Astrocyte (in vitro differentiated cells and primary cell): ENCODE measurements at places on chromosomes 7 and 10. TPM values are rescaled to one million over a fixed set of nuclear protein-coding genes. Genes with fewer than 3 reads are reported as not detected.

DNA sequence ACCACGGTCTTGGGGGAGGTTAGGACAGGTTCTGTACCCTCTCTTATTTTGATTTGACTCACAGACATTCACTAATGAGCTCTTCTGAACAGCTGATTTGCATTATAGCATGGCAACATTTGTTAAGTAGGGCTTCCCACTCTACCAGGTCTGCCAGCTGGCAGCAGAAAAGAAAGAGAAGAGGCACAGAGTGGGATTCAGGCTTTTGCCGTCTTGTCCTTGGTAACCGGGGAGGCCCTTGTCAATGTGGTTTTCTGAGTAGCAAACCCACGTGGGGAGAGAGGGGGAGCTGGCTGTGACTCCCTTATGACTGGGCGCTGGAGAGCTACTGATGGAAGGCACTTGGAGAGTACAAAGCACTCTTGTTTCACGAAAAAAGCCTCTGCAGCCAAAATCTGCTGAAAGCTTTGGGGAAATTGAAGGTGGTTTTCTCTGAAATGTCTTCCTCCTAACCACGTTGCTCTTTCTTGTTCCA lies 355.3 kb upstream of the GALNT17 start:
- H3K4me3 ChIP-seq: no peak overlapping the region
- no peak overlapping the region for H3K27ac ChIP-seq
- H3K27me3 ChIP-seq: no peaks in the 10 kb centered on the region
- H3K36me3 ChIP-seq: peaks cover 32% of the 10 kb centered on the region

GRCh38 chr7:25392588-25393338 lies 164.5 kb upstream of the NPVF start:
- H3K4me3 ChIP-seq: no peak overlapping the region
- DNase-seq: no peak
- H3K27ac ChIP-seq: no peak overlapping the region
- H3K36me3 ChIP-seq: no peaks in the 10 kb centered on the region
- H3K27me3 ChIP-seq: peaks cover 2% of the 10 kb centered on the region

DNA sequence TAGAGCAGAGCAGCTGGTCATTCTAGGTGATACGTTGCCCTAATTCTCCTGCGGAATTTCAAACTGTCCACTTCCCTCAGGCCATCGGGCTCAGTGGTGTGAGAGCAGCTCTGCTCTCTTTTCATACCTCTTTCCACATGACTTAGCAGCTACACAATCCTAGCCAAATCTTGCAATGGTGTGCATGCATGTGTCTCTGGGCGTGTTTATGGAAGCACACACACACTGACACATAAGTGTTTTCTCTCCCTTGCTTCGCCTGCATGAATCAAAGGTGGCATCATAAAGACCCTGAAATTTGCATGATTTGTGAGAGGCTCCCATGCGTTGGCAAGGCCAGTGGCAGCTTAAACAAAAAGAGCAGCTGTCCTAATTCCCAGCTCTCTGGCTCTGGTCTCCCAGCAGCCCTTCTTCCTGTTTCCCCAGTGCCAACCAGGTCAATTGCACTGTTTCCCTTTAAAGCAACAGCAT lies 1189.5 kb downstream of the GATA3 start:
- H3K4me1 ChIP-seq: no peaks in the 10 kb centered on the region
- H3K27me3 ChIP-seq: no peaks in the 10 kb centered on the region
- no peak overlapping the region for H3K4me3 ChIP-seq

DNA sequence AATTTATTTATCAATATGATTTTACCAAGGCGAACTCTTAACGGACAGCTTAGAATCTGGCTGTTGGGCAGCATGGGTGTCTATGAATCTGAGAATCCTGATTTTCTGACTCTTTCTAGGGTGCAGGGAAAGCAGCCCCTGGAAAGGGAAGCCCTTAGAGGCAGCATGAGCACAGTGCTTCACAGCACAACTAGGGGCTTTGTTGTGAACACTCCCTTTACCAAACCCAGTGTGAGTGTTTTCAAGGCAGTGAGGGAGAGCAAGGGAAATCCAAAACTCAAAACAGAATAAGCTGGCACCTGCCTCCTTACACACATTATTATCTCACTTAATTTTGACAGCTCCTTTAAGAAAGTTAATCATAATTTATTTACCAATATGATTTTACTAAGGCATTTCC lies 116.3 kb upstream of the CSTF2T start:
- no peaks in the 10 kb centered on the region for H3K36me3 ChIP-seq
- H3K27me3 ChIP-seq: no peaks in the 10 kb centered on the region
- no peaks in the 10 kb centered on the region for H3K4me1 ChIP-seq
- no peak overlapping the region for H3K27ac ChIP-seq

DNA sequence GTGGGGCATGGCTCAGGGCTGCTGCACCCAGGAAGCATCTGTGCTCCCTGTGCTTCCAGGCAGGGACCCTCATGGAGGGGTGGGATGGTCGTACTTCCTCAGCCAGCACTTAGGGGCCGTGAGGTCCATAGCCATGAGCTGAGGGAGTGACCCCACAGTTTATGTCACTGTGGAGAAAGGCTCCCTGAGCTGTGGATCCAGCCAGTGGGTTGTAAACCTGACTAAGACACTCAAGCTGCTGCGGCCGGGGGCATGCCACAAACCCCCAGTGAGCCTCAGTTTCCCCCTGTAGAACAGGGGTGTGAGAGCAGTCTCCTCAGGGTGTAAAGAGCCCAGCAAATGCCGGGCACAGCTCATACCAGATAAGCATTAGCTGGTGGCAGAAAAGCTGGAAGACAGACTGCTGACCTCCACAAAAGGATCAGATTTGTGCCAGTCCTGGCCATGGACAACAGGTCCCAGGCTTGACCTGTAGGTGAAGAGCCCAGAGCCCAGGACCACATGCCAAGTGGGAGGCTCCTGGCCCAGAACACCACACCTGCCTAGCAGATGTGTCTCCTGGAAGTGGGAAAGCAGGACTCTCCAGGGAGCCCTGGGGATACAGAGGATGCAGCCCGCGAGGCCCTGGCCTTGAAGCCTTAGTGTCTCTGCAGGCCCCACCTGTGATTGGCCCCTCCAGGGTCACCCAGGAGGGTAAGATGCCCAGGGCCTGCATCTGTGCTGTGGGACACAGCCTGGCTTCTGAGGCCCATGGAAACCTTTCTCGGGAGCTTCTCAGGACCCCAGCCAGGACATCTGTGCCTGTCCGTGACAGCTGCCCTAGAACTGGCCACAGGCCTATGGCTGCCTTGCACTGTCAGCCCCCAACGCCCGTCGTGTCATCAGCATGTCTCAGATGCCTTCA lies 78.1 kb upstream of the RET start:
- H3K4me1 ChIP-seq: no peaks in the 10 kb centered on the region
- H3K27ac ChIP-seq: no peak overlapping the region
- H3K27me3 ChIP-seq: no peaks in the 10 kb centered on the region
- no peak overlapping the region for H3K4me3 ChIP-seq
- no peaks in the 10 kb centered on the region for H3K36me3 ChIP-seq
- no peak for DNase-seq

DNA sequence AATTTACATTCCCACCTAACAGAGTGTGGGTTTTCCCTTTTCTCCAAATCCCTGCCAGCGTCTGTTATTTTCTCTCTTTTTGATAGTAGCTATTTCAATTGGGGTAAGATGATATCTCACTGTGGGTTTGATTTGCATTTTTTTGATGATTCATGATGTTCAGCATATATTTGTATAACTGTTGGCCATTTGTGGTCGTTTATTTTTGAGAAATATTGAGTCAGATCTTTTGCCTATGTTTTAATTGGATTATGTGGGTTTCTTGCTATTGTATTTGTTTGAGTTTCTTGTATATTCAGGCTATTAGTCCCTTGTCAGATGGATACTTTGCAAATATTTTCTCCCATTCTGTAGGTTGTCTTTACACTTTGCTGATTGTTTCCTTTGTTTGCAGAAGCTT lies 193.8 kb downstream of the ABCA13 start:
- no peak overlapping the region for H3K4me3 ChIP-seq
- no peak overlapping the region for H3K27ac ChIP-seq
- DNase-seq: peak; percentile 31
- H3K4me1 ChIP-seq: no peaks in the 10 kb centered on the region

GRCh38 chr10:63883861-63884260 lies 362.7 kb downstream of the REEP3 start:
- no peaks in the 10 kb centered on the region for H3K4me1 ChIP-seq
- no peaks in the 10 kb centered on the region for H3K36me3 ChIP-seq
- H3K4me3 ChIP-seq: no peak overlapping the region
- no peak overlapping the region for H3K27ac ChIP-seq
- no peaks in the 10 kb centered on the region for H3K27me3 ChIP-seq

GRCh38 chr7:51031791-51032515 lies 249.3 kb upstream of the GRB10 start:
- no peak for DNase-seq
- H3K36me3 ChIP-seq: no peaks in the 10 kb centered on the region
- no peaks in the 10 kb centered on the region for H3K27me3 ChIP-seq

DNA sequence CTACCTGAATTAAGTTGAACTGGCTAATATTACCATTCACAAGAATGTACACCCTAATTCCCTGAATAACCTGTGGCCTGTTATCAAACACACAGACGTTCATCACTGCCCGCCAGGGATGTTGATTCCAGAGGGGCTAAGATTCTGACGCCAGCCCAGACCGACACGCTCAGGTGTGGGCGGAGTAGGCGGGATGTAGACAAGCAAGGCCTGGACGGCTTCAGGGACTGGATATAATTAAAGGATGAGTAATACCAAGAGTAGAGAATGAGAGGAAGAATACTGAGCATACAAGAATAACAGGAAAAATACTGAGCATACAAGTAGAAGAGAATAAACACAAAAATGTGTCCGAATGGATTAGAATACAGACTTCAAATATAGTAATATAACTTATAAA lies 29.0 kb downstream of the CUBN start:
- no peak overlapping the region for H3K4me3 ChIP-seq
- DNase-seq: no peak
- H3K4me1 ChIP-seq: no peaks in the 10 kb centered on the region

DNA sequence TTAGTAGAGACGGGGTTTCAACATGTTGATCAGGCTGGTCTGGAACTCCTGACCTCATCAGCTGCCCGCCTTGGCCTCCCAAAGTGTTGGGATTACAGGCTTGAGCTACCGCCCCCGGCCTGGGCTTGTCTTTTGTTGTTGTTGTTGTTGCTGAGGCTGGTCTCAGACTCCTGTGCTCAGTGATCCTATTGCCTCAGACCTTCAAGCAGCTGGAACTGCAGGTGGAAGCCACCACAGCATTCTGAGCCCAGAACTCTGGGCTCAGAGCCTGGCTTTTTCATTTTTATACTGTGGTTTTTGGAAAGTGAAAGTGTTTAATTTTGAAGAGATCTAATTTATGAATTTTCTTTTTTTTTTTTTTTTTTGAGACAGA lies 16.2 kb upstream of the DNAJB6 start:
- H3K27ac ChIP-seq: no peak overlapping the region
- no peak overlapping the region for H3K4me3 ChIP-seq
- H3K4me1 ChIP-seq: peaks cover 7% of the 10 kb centered on the region
- H3K36me3 ChIP-seq: no peaks in the 10 kb centered on the region

DNA sequence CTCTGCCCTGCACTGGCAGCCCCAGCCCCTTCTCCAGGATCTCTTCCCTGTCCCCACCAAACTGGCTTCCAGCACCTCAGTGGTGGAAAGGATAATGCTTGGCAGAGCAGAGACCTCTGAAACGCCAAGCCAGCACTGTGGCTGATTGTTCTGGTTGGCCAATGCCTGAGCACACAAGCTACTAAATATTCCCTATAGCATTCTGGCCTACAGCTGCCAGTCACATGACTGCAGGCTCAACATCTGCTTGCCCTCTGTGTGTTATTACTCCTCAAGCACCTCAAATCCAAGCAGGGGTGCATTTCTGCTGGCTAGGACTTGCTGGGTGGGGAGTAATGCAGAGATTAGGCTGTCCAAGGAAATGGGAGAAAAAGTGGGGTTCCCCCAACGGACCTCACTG lies 6.1 kb downstream of the TBATA start:
- no peaks in the 10 kb centered on the region for H3K36me3 ChIP-seq
- no peaks in the 10 kb centered on the region for H3K27me3 ChIP-seq
- H3K4me1 ChIP-seq: no peaks in the 10 kb centered on the region
- H3K27ac ChIP-seq: no peak overlapping the region

- H3K36me3 ChIP-seq: no peaks in the 10 kb centered on the region
- H3K4me3 ChIP-seq: no peak overlapping the region
- no peaks in the 10 kb centered on the region for H3K27me3 ChIP-seq
- H3K27ac ChIP-seq: no peak overlapping the region
- no peak for DNase-seq
Measured at GRCh38 chr7:19294619-19295018, 149.4 kb upstream of the FERD3L start.

GRCh38 chr10:85917601-85918000 lies 449.0 kb downstream of the GRID1 start:
- H3K27ac ChIP-seq: no peak overlapping the region
- DNase-seq: no peak
- H3K4me1 ChIP-seq: no peaks in the 10 kb centered on the region

DNA sequence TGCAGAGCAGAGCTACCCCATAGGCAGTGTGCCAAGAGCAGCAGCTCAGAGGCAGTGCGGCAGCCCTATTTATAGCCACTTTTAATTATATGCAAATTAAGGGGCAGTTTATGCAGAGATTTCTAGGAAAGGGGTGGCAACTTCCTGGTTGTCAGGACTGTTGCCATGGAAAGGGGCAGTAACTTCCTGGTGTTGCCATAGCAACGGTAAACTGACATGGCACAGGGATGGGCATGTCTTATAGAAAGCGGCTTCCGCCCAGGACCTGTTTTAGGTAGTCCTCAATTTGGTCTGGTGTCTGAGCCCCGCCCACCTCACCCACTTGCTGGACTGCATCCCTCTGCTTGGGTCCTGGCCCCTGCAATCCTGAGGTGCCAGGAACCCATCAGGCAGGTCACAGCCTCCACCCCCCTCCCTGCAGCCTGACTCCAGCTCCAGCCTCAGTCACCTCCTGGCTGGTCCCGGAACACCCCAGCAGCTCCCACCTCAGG lies 115.8 kb downstream of the TMEM130 start:
- H3K27ac ChIP-seq: no peak overlapping the region
- H3K4me3 ChIP-seq: no peak overlapping the region
- no peaks in the 10 kb centered on the region for H3K27me3 ChIP-seq
- peak; percentile 23 for DNase-seq

GRCh38 chr10:124035306-124035927 lies 58.0 kb downstream of the CHST15 start:
- H3K4me3 ChIP-seq: no peak overlapping the region
- no peak overlapping the region for H3K27ac ChIP-seq
- H3K36me3 ChIP-seq: no peaks in the 10 kb centered on the region
- H3K4me1 ChIP-seq: peaks cover 14% of the 10 kb centered on the region
- no peak for DNase-seq
- peaks cover 19% of the 10 kb centered on the region for H3K27me3 ChIP-seq

- no peak overlapping the region for H3K4me3 ChIP-seq
- H3K27ac ChIP-seq: no peak overlapping the region
- no peaks in the 10 kb centered on the region for H3K36me3 ChIP-seq
- H3K4me1 ChIP-seq: no peaks in the 10 kb centered on the region
- DNase-seq: no peak
Measured at GRCh38 chr10:55163388-55163979, 362.5 kb upstream of the PCDH15 start.

CPSF4 gene
- 42.8 and 46.8 TPM in 2 replicates for total RNA-seq

UNCX gene
- not detected in 2 replicates for total RNA-seq

PAX2 gene
- total RNA-seq: 0.23 and 0.60 TPM in 2 replicates

TRPV5 gene
- total RNA-seq: not detected in 2 replicates

CNNM1 gene
- 2.0 and 2.5 TPM in 2 replicates for total RNA-seq

CYP26C1 gene
- not detected in 2 replicates for total RNA-seq

MDFIC gene
- 17.7 and 20.3 TPM in 2 replicates for total RNA-seq

HOXA4 gene
- total RNA-seq: not detected in 2 replicates

IFIT1B gene
- not detected in 2 replicates for total RNA-seq

CTAGE8 gene
- 0.96 and 0.98 TPM in 2 replicates for total RNA-seq

HOXA13 gene
- not detected in 2 replicates for total RNA-seq

GBX1 gene
- total RNA-seq: not detected in 2 replicates

BTBD16 gene
- 0.26 TPM in 1 of 2 replicates, not detected in the other for total RNA-seq

NKX1-2 gene
- 0.07 TPM in 1 of 2 replicates, not detected in the other for total RNA-seq

DRGX gene
- not detected in 2 replicates for total RNA-seq
